ENCODE measurements at places on chromosomes 12 and 14.

DNA sequence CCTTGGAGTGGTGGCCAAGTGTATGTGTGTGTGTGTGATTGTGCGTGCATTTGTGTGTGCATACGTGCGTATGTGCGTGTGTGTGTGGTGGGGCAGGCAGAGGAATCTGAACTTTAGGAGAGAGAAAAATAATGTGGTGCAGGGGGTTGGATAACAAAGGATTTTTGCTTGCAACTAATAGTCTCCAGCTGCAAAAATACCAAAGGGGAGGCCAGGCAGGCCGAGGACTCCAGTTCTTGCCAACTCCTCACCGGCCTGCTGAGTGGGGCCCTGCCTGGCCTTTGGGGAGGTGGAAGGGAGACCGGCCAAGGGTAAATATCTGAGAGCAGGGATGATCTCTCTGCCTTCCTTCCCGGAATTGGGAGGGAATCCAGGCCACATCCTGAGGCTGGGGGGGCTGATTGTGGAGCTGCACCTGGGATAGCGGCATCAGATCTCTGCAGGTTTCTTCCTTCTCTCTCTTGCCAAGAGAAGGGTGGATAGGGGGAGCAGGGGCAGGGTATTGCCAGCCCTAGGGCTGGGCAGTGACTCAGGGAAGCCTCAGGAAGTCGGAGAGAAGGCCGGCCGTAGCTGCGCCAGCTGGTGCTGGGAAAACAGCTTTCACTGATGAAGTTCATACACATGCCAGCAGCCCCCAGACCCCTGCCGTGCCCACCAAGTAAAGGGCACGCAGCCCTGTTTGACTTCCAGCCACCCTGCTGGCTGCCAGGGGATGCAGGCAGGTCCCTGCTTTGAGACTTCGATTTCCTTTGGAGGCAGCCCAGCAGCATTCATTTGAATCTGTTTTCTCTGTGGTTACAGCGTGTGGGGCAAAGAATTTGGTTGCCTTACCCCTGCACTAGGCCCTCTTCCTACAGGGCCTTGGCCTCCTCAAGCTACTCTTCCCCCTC, 4.6 kb upstream of the LRP1-AS start:
- peak; percentile 70 for DNase-seq

GRCh38 chr12:67056329-67056728, 212.8 kb upstream of the CAND1 start:
- no peak for DNase-seq

DNA sequence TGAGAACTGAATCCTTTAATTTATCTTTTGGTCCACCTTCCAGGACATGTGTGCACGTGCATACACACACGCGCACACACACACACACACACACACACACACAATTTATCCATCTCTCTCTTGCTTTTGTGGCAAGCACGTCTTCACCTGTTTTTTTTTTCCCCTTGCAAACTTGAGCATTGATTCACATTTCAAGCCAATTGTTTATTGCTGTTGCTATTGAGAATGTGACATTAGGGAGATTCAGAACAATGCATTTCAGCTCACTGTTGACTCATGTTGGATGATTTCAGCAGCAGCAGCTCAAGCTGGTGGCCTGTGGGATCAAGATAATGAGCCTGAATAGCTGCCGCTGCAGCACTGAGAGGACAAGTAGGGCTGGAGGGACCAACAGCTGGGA, 128.9 kb downstream of the SNAPC1 start:
- peak; percentile 2 for DNase-seq

GRCh38 chr12:40300490-40300889, 75.7 kb downstream of the LRRK2 start:
- no peak for DNase-seq

- peak; percentile 54 for DNase-seq
Measured at GRCh38 chr12:130832561-130833209, 6.4 kb downstream of the STX2 start.

DNA sequence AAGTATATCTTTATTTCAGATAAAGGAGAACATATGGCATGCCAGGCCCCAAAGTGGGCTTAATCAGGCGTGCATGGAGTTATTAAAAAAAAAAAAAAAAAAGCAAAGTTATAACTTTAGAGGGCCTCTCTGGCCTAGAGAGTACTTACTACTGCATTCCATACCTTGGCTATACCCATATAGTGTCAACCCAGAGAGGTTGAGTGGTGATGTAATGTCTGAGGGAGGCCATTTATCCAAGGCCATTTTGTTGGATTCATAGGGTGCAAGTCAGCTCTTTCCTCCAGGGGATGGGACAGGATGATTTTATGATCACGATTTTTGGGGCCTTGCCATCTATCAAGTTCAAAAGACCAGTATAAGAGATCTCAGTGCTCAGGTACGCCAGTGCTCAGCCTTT, 66.4 kb downstream of the DCAF5 start:
- DNase-seq = no peak

DNA sequence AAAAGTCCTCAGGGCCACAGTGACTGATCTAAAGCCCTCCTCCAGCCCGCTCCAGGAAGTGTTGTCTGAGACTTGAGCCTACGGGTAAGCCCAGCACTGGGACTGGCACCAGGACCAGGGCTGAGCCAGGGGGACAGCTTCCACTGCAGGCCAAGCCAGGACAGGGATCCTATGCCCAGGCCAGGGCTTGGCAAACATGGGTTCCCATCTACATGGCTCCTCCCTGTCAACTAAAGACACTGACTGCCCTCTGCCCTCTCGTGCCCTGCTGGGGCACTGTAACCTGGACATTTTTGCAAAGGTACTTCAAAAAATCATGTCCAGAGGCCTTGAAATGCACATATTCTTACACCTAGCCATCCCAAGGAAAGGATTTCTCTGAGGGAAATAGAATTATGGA, 88.0 kb downstream of the VWF start:
- no peak for DNase-seq

DNA sequence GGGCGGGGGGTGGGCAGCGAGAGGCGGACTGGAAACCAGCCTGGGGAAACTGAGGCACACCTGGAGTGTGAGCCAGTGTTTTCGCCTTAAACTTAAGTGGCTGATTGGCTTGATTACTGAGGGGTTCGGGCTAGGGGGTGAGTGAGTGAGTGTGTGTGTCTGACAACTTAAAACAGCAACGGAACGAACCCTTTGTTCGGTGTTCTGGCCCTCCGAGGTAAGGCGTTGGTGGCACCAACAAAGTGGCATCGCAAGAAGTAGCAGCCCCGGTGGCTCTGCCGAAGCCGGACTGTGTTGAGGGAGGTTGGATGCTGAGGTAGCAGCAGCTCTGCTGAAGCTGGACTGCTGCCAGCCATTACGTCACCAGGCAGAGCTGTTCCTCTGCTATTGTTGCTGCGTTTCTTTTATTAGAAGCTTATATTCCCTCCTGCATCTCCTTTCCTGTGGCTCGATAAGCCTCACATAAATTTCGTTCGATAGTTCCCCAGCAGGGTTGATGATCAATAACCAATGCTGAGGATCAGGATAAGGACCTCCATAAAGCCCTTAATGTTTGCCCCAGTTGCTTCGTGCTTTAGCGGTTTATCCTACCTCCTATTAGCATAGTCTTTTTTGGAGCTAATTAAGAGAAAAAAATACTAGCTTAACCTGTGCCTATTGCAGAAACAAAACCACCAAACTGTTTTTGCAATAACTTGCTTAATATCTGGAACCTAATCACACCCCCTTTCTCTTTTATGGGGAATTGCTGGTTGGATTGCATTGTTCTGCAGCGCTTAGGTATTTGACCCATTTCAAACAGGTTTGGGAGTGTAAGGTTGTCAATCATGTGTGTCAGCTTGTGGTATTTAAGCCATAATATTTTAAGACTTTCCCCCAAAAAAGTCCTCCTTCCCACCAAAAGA, 1.3 kb downstream of the GPR137C start:
- DNase-seq = peak; percentile 21

GRCh38 chr12:1013618-1014489, 22.8 kb downstream of the ERC1 start:
- no peak for DNase-seq

GRCh38 chr12:2335513-2335912, 282.7 kb downstream of the CACNA1C start:
- DNase-seq = no peak

DNA sequence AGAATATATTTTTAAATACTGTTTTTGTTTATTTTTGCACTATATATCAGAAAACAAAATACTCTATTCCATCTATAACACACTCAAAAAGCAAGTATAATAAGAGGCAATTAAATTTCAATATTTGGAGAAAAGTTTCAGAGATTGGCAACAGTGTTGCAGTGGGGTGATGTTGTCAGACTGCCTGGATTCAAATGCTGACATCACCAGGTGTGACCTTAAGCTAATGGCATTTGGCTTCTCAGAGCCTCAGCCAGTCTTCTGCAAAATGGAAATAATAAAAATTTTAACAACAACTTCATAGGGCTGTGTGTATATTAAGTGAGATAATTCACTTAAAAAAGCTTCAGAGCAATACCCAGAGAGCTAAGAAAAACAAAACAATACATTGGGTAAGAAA, 74.7 kb downstream of the TMTC1 start:
- DNase-seq = no peak

DNA sequence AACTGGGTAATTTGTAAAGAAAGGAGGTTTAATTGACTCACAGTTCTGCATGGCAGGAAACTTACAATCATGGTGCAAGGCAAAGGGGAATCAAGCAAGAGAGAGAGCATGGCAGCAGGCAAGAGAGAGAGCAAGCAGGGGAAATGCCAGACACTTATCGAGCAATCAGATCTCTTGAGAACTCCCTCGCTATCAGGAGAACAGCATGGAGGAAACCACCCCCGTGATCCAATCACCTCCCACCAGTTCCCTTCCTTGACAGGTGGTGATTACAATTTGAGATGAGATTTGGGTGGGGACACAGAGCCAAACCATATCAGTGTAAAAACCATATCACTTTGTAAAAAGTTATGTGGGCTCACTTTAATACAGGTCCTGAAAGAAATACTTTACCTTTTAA, 56.4 kb upstream of the NEDD1 start:
- DNase-seq = no peak

DNA sequence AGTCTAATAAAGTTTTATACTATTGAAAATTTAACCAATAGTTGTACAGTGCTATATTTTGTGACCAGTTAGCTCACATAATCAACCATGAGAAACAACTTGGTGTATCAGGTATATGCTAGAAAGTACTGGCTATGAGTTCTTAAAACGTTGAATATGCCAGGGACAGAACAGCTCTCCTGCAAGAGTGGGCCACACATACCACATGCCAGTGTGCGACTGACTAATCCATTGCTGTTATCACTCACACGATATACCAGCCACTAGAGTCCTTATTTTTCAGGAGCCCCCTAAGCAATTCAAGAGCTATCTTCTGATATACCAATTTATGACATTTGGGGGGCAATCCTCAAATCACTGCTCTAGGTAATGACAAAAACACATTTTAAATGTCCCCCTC, 9.5 kb downstream of the PKP2 start:
- no peak for DNase-seq

DNA sequence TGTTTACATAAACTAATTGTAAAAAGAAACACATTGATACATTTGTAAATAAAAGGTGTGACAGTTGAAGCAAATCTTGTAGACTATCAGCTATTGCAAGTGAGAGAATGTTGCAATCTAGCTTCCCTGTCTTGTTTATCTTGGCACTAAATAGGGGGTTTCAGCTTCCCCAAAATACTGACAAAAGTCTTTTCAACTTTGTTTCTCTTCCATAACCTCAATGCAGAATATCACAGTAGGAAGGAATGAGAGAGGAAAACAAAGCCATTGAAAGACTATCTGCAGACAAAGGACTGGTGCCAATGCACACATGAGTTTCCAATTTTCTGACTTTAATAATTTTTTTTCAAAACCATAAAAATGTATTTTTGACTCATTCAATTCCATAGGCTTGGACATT, 886.2 kb upstream of the MGAT4C start:
- no peak for DNase-seq

- DNase-seq = no peak
Measured at GRCh38 chr14:68497011-68497410, 295.9 kb downstream of the ZFP36L1 start.

DNA sequence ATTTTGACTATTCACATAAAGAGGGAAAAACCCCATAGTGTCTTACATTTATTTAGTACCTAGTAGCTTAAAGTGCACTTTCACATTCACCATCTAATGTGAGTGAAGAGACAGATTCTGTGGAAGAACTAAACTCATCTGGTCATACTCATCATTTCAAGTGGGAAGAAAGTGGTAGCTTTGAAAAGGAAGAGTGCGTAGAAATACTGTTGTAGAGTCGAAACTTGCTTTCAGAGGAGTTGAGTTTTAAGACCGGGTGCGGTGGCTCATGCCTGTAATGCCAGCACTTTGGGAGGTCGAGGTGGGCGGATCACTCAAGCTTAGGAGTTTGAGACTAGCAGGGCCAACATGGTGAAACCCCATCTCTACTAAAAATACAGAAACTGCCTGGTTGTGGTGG, 222.2 kb downstream of the ERC1 start:
- DNase-seq = no peak

- no peak for DNase-seq
Measured at GRCh38 chr12:124678421-124678893, 111.0 kb upstream of the NCOR2 start.
